ENCODE measurements at places on chromosomes 7 and 10.

DNA sequence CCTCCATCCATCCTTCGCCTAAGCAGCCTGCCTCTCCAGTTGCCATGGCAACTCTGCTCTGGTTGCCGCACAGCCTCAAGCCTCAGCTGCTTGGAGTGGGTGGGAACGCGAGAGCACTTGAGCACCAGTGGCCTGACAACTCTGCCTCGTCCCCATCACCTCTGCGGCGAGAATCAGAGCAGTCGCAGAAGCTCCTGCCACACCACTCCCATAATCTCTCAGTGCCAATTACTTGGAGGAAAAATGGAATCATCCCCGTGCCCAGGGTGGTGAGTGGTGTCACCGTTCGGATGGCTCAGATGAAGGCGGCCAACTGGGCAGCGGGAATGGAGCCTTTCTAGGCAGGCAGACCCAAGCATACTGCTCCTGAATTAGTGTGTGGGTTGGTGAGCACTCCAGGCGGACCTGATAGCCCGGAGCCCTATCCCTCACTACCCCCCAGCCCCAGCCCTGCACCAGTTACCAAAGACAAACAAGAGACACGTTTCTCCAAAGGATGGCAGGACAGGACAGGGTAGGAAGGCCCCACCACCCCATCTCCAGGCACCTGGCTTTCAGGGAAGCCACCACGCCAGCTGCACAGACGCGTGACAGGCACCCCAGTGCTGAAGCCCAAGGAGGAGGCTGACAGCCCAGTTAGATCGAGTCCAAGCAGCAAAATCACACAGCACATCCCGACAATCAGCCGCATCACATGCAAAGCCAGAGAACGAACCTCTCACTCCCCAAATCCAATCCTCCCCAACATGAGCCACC, 335.4 kb downstream of the PTPRN2 start:
- no peak for DNase-seq

DNA sequence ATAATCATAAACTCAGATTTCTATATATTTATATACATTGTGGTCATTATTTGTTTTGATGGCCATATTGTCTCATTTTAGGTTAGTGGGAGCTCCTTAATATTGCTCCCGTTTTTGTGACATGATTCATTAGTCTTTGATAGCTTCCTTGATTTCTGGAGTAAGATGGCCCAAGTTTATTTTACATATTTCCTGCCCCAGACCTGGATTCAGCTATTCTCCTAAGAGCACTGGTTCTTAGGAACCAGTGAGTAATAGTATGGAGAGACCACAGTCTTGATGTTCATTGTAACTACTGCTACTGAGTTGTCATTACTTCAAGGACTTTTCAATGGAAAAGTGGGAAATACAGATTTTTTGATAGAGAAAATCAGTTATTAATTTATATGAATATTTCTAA, 6.0 kb downstream of the TFPI2 start:
- no peak for DNase-seq

GRCh38 chr7:92150450-92151017, 16.3 kb upstream of the CYP51A1 start:
- DNase-seq: no peak

- no peak for DNase-seq
These were observed at the start of gene MMRN2 for GRCh38 chr10:86957471-86958115. TSS of gene MMRN2 (minus strand) at chr10:86957615. CDS start at chr10:86957541, 74 bp downstream.

DNA sequence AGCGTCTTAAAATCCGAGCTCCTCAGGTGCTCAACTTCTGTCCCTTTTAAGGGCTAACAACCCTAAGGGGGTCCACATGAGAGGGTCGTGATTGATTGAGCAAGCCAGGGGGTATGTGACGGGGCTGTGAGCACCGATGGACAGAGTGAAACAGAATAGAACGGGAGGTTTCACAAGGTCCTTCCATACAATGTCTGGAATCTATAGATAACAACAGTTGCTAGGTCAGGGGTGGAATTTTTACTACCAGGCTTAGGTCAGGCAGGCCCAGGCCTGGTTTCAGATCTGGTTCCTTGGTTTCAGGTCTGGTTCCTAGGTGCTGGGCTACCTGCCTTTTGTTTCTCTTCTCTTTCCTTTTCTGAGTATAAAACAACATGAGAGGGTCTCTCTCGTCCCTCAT, 80.9 kb downstream of the PTN start:
- no peak for DNase-seq

- no peak for DNase-seq
These were observed 160.4 kb upstream of the RHEB start for GRCh38 chr7:151679881-151680612.

- no peak for DNase-seq
These were observed 91.4 kb downstream of the MTERF1 start for GRCh38 chr7:91789086-91789485.

- no peak for DNase-seq
These were observed 1.2 kb upstream of the SGCE start for GRCh38 chr7:94656925-94657731.

DNA sequence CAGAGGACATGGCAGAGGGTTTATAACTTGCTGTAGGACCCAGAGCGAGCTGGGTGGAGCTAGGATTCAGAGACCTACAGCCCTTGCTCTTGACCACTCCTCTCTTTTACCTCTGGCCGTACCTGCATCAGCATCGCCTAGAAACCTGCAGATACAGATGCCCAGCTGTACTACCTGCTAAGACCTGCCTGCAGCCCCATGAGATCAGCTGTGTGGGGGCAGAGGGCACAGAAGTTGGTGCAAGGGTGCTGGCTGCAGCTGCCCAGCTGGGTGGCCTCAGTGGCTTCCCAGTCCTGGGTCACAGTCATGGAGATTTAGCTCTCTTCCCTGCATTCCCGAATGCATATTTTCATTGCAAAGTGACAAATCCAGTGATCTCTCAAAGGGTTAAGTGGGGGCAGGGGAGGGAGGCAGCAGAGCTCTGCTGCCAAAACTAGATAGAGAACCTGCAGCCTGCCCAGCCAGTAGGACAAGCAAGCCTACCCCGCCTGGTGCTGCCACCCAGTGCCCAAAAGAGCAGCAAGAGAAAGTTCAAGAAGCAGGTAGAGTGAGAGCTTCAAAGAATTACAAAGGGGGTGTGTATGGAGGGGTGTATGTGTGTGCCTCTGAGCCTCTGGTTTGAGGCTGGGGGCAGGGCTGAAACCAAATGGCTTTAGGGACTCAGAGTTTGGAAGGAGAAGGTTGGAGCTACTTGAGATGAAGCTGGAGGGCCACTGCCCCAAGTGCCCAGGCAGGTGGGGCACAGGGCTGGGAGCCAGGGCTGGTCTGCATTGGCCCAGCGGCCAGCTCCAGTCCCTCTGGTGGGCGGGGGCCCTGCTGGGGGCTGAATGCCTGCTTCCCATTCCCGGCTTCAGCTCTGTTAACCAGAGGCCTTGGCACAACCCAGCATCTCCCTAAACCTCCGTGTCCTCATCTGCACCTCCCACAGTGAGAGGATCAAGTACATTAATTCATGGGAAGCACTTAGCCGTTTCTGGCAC, 6.9 kb downstream of the FAM241B start:
- DNase-seq: no peak

- DNase-seq: no peak
These were observed 332.4 kb upstream of the NRP1 start for GRCh38 chr10:33666686-33667480.

GRCh38 chr10:271201-271600, 135.9 kb downstream of the ZMYND11 start:
- no peak for DNase-seq

- no peak for DNase-seq
These were observed 34.3 kb downstream of the INPP5A start for GRCh38 chr10:132571650-132572544.
